ENCODE measurements at places on chromosomes 13 and 19.

- no peak for DNase-seq
These were observed 46.9 kb downstream of the FNDC3A start for GRCh38 chr13:49022472-49023144.

- no peak for DNase-seq
These were observed 11.8 kb upstream of the BTBD2 start for GRCh38 chr19:2027361-2027760.

GRCh38 chr19:29571181-29571580, 34.9 kb upstream of the POP4 start:
- no peak for DNase-seq

- no peak for DNase-seq
These were observed 8.1 kb upstream of the FPR3 start for GRCh38 chr19:51786646-51787494.

GRCh38 chr19:19443902-19444680, 38.6 kb downstream of the GATAD2A start:
- no peak for DNase-seq

DNA sequence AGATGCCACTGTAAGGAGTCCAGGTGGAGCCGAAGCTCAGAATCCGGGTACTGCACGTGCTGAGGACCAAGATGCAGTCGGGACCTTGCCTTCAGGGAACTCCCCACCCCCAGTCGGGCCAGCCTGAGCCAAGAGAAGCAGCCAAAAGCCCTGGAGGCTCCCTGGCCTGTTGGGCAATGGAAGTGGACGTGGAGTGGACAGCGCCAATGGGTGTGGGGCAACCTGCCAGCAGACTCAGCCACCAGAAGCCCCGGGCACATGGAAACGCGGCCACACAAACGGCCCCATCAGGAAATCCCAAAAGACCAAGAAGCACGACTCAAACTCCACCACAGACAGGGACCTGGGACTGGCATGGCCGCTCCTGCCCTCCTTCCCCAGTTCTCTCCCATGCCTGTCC, 30.0 kb upstream of the KCTD15 start:
- no peak for DNase-seq
